ENCODE measurements at places on chromosomes 13 and 19.

- DNase-seq: no peak
Observed at GRCh38 chr13:92265408-92265807, 867.0 kb downstream of the GPC5 start.

- no peak for DNase-seq
Observed at GRCh38 chr13:108674771-108675170, 45.4 kb downstream of the MYO16 start.

DNA sequence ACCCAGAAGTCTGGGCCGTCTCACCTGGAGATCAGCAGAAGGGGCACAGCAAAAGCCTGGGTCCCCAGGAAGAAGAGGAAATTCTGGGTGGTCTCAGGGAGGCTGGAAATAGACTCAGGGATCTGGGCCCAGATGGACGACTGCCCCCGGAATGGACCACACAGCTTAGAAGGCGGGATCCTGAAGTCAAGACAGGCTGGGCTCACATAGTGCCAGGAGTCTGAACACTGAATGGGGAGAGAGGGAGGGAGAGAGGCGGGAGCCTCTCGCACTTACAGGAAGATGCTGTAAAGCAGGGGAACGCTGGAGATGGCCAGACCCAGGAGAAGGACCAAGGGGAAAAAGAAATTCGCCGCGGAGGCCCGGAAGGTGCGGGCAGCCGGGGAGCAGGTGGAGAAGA, 1.3 kb upstream of the LENG1 start:
- DNase-seq: no peak

- no peak for DNase-seq
Observed at GRCh38 chr13:36819739-36820090, 693 bp downstream of the RFXAP start.

GRCh38 chr19:5828661-5829566, 10.6 kb downstream of the FUT6 start:
- DNase-seq: peak; percentile 92

DNA sequence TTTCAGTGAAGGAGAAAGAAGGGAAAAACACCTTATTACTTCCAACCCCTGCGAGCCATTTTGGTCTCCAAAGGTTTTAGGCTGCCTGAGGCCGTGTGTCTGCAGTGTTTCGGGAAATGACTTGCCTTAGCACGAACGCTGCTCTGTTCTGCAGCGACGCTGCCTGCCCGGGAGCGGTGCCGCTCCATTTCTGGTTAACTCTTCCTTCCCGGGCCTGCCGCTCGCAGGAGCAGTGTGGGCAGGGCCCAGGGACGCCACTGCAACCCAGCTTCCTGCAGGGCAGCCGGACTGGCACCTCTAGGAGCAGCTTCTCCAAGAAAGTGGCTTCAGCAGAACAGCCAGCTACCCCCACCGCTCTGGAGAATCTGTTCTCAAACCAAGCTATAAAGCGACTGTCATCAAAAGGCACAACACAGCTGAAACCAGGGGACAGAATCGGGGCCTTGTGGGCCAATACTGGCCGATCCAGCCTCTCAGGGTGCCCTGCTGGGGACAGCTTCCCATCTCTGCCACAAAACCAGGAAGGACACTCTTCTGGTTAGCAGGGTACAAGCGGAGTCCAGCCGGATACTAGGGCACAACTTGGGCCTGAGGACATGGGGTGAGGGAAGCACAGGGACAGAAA, 72.2 kb downstream of the KCTD15 start:
- DNase-seq: peak; percentile 36

GRCh38 chr19:55830656-55831055, 1.1 kb downstream of the NLRP11 start:
- no peak for DNase-seq

DNA sequence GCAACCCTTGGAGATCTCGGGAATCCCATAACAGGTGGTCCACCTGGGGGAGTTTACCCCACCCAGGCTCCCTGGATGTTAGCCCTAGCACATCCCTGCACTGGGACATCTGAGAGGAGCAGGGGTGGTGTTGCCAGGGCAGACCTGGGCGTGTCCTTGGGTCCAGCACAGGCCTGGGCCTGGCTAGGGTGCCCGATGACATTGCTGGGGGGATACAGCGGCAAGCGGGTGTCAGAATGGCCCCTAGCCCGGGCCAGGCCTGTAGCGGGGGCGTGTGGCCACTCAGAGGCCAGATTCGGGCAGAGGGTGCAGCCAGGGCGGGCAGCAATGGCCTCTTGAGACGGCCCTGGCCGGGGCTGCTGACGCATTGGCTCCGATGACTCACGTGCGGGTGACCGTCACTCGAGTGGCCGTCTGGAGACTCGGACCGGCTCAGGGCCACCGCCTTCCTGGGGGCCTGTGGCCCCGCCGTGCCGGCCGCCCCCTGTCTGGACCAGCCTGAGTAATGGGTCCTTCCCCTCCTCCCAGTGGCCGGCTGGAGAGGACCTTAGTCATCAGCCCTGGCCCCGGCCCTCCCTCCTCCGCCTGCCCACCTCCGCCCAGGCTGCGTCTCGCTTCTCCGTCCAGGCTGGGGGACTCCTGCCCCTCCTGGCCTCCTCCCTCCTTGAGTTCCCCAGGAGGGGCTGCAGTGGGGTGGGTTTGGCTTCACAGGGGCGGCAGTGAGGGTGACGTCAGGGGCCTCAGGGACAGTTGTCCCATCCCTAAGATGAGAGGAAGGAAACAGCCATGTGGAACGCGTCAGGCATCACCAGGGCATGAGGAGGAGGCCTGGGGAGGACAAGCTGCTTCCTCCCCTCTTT, 23.2 kb upstream of the CRTC1 start:
- DNase-seq: no peak

DNA sequence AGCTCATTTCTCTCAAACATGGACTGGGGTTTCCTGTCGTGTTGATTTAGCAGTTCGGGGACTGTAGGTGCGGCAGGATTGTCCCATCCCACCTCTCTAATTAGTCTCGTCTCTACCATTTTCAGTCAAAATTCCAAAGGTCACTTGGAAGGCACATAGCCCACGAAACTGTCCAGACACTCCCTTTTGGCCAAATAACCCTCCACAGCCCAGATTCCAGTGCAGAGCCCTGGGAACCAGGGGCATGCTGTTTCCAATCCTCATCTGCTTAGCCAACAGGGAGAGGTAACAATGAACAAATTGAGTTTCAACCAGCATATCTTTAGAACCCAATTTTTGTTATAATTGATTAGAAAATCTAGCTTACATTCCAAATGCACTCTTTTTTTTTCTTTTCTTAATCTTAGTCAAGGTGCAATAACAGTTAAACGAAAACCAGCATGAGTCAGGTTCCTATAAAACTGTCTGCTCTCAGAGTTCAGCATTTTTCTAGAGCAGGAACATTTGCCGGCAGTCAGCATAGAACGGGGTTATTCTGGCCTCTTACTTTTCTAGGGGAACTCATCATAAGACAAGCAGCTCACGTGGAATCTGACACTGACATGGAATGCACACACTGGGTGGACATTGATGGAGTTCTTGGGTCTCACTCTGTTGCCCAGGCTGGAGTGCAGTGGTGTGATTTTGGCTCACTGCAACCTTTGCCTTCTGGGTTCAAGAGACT, 14.4 kb upstream of the CEBPA start:
- no peak for DNase-seq

DNA sequence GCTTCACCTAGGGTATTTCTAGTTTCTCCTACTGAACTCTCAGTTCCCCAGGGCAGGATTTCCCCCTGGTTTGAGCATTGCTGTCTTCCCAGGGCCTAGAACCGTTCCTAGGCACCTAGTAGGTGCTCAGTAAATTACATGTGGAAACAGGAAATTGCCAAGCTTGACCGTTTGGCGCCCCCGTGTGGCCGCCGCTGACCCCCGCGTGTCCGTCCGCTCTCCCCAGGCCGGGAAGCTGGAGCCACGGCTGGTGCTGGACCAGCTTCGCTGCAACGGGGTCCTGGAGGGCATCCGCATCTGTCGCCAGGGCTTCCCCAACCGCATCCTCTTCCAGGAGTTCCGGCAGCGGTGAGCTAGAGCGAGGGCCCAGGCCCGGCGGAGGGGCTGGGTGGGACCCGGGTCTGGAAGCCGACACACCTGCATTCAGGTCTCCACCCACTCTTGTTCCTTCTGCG, 55.5 kb downstream of the MYH14 start:
- peak; percentile 58 for DNase-seq

DNA sequence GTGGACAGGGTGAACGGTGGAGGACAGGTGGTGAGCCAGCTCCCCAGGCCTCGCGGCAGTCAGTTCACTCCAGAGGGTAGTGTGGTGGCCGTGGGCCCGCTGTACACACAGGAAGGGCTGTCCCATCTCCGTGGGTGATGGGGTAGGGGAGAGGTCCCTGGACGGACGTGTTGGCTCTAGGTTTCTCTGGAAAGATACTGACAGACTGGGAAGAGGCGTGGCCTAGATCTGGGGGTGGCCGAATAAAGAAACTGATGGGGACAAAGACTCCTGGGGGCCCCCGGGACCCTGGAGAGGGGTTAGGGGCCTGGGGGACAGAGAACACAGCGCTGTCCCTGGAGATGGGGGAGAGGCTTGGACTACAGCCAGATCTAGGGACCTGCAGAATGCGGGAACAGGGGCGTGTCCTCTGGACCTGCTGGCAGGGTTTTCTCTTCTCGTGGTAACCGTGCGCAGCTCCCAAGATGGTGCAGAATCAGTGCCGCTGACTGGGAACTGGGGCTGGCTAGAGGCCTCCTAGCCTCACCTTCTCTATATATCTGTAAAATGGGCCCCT, 4.0 kb upstream of the PRAM1 start:
- DNase-seq: no peak

Measured in nephron progenitor cell (in vitro differentiated cells).